SJSA1 (cell line): ENCODE measurements at places on chromosomes 1 and 21.

GRCh38 chr1:14914351-14914988, 239.1 kb upstream of the TMEM51 start:
- H3K36me3 ChIP-seq, result no peaks in the 10 kb centered on the region
- H3K27me3 ChIP-seq, result no peaks in the 10 kb centered on the region
- H3K4me1 ChIP-seq, result peaks cover 8% of the 10 kb centered on the region

DNA sequence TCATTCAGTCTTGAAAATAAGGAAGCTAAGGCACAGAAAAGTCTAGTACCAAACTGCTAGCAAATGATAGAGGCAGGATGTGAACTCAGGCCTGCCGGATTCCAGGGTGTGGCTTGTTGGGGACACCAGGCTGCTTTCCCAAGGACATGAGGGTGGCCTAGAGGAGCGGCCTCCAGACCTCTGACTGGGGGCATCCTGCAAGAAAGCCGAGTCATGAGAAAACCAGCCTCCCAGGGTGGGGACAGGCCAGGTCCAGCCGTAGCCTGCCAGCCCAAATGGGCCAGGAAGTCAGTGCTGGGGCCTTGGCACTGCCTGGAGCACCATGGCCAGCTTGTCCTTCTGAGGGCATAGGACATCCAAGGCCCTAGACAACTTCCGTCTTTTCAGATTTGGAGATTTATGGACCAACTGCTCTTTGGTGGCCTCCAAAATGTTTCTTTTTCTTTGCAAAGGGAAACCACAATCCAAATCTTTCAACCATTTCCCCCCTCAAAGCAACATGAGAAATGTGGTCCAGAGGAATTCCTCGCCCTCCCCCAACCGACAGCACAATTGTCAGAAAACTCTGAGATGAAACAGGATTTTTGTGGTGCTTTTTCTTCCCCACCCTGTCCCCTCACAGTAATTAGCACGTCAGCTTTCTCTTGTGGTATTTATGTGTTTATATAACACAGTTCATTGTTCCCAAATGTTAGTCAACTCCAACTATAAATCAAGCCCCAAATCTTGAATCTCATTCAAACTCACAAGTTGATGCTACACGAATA, 212.3 kb downstream of the KAZN start:
- peak overlapping the region; percentile 87 for H3K27ac ChIP-seq
- no peaks in the 10 kb centered on the region for H3K36me3 ChIP-seq
- peaks cover 52% of the 10 kb centered on the region for H3K4me1 ChIP-seq
- H3K4me3 ChIP-seq, result no peak overlapping the region
- H3K27me3 ChIP-seq, result no peaks in the 10 kb centered on the region
- peak; percentile 98 for DNase-seq

- H3K4me3 ChIP-seq, result no peak overlapping the region
- no peaks in the 10 kb centered on the region for H3K27me3 ChIP-seq
- H3K27ac ChIP-seq, result no peak overlapping the region
- DNase-seq, result no peak
- H3K36me3 ChIP-seq, result no peaks in the 10 kb centered on the region
Observed at GRCh38 chr1:66770694-66771093, 18.4 kb downstream of the DYNLT5 start.

DNA sequence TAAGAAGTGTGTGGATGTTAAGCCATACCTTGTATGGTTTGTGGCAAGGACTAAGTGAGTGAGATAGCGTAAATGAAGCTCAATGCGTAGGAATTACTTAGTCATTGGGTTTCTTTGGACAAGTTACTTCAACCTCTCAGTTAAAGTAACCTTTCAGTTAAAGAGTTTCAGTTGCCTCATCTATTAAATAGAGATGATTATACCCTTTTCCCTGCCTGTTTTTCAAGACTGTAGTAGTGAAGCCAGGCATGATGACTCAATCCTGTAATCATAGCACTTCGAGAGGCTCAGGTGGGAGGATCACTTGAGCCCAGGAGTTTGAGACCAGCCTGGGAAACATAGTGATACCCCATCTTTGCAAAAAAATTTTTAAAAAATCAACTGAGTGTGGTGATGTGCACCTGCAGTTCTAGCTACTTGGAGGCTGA, 6.3 kb downstream of the ZMPSTE24 start:
- H3K4me1 ChIP-seq, result no peaks in the 10 kb centered on the region
- no peak for DNase-seq
- H3K36me3 ChIP-seq, result peaks cover 90% of the 10 kb centered on the region
- no peak overlapping the region for H3K4me3 ChIP-seq
- H3K27me3 ChIP-seq, result no peaks in the 10 kb centered on the region
- no peak overlapping the region for H3K27ac ChIP-seq
